Activated CD8-positive, alpha-beta memory T cell treated with anti-CD3 and anti-CD28 coated beads for 1 hour (primary cell): ENCODE measurements at places on chromosomes 12 and 14.

- DNase-seq, result no peak
These were observed 26.9 kb downstream of the DAAM1 start for GRCh38 chr14:59215322-59215721.

DNA sequence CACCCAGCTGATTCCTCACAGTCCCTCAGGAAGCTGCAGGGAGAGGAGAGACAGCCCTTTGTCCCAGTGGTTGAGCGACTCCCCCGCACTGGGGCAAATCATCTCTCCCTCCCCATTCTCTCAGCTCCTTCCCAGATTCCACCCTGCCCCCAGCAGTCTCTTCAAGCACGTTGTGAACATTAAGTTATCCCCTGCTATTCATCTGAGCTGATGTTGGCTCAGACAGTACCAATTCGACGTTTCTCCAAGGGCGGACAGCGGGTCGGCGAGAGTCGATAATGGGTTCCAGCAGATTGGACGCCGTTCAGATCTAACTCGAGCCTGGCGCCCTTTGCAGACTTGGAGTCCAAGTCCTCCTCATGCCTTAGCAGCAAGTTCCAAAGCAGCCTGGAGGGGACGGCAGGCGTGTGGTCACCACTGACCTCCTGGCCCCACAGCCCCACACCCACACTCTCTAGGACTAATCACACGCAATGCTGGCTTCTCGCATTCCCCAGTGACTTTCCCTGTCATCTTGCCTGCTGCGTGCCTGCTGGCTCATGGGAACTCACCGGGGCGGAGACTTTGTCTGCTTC, 245.9 kb downstream of the CHST11 start:
- DNase-seq, result no peak

- DNase-seq, result no peak
These were observed 233.8 kb downstream of the CACNA1C start for GRCh38 chr12:2286461-2287131.

DNA sequence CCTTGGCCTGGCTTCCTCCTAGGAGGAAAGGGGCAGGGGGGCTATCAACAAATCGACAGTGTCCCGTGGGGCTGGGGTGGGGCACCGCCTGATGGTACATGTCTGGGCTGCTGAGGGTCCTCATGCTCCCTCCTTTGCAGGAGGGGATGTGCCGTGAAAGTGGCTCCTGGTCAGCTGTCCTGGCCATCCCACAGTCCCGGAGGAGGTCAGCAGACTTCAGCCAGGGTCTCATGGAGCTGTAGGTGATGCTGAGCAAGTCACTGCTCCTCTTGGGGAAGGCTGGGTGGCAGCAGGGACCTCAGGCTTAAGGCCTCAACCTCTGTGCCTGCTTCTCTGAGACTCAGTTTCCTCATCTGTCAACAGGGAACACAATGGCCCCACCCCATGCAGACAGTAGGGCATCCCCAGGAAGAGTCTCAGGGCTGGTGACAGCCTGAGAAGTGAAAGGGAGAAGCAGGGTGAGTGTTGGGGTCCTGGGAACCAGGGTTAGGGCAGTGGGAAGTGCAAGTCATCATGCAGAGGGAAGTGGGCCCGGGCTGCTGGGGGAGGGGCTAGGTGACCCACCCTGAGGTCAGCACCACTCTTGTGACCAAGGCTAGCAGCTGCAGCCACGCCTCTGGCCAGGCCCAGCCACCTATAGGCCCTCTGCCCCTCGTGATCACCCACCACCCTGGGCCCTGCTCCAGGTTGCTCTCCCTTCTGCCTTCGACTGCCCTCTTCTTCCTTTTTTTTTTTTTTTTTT, 4.4 kb upstream of the TNFAIP2 start:
- DNase-seq, result no peak

GRCh38 chr12:8871068-8871467, 43.2 kb upstream of the PHC1 start:
- DNase-seq, result no peak

GRCh38 chr12:85057370-85057963, 21.3 kb downstream of the LRRIQ1 start:
- no peak for DNase-seq

- no peak for DNase-seq
These were observed 149.2 kb upstream of the FUT8 start for GRCh38 chr14:65263177-65263788.

DNA sequence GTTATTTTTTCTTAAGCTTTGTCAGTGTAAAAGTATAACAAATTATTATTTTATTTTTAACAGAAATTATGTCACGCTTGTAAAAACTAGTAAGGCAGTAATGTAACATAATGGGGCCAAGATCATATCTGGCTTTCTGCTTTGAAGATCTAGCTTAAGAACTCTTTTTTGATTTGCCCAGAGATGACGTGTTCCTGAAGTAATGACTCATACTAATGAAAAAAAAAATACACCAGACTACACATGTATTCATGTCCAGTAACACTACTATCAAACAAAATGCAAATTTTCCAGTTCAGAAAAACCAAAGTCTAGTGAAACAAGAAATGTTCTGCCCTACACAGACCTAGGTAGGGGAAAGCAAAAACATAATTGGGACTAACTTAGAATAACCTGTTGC, 432.2 kb upstream of the ATXN7L3B start:
- no peak for DNase-seq

GRCh38 chr12:75938189-75938588, 93.4 kb downstream of the PHLDA1 start:
- DNase-seq, result no peak

GRCh38 chr12:1533602-1534304, 60.6 kb downstream of the FBXL14 start:
- no peak for DNase-seq

DNA sequence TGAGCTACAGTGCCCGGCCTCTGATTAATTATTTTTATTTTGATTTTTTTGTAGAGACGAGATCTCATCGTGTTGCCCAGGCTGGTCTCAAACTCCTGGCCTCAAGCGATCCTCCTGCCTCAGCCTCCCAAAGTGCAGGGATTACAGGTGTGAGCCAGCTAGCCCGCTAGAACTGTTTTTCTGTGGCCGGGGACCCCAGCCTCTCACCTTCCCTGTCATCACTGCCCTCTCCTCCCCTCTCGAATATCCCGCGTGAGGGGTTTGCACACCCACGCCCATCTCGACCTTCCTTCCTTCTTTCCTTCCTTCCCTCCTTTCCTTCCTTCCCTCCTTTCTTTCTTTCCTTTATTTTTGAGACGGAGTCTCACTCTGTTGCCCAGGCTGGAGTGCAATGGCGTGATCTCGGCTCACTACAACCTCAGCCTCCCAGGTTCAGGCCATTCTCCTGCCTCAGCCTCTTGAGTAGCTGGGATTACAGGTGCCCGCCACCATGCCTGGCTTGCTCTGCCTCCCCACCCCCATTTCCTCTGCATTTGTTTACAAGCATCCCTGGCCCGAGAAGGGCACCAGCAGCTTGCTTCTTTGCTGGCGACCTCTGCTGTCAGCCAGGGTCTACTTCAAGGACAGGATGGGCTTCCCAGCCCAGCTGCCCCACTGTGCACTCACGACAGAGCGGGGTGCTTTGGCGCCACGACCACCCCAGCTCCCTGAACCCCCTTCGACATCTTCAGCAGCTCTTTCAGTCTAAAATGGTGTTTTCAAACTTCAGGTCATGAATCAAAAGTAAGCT, 4.3 kb upstream of the TRAF3 start:
- no peak for DNase-seq

- no peak for DNase-seq
These were observed 77.7 kb downstream of the FLRT2 start for GRCh38 chr14:85607651-85608081.

DNA sequence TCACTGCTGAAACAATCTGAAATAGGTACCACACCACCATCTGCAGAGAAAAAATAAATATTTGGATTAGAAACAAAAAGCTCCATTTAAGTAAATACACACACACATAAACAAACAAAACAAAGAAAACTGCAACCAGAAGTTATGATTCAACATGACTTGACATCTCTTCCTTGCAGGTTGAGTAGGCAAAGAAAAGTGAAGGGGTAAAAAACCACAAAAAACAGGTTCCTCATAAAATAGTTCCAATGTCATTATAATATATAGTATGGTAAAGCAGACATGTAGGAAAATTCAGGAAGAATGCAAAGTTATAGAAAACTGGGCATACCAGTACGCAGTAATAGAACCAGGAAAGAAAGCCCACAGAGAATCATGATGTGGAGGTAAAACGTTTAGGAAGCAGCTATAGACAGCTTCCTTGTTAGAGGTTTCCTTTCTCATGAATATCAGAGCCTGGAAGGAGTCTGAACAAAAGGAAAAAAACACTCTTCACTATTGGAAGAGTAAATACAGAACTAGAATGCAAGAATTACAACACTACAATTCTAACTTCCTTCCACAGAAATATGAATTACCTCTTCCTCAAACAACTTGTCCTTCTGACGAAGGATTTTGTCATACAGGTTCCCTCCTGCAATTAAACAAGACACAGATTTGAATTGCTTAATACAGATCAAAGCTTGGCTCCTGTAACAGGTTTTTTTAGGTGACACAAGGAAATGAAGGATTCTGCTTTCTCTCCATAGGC, 6.1 kb downstream of the NEK9 start:
- no peak for DNase-seq

GRCh38 chr12:98492580-98493140, 22.7 kb upstream of the TMPO start:
- no peak for DNase-seq

GRCh38 chr12:62862259-62862881, 72.6 kb downstream of the PPM1H start:
- DNase-seq, result no peak

- DNase-seq, result no peak
These were observed 68.9 kb downstream of the KDM2B start for GRCh38 chr12:121511916-121512315.

DNA sequence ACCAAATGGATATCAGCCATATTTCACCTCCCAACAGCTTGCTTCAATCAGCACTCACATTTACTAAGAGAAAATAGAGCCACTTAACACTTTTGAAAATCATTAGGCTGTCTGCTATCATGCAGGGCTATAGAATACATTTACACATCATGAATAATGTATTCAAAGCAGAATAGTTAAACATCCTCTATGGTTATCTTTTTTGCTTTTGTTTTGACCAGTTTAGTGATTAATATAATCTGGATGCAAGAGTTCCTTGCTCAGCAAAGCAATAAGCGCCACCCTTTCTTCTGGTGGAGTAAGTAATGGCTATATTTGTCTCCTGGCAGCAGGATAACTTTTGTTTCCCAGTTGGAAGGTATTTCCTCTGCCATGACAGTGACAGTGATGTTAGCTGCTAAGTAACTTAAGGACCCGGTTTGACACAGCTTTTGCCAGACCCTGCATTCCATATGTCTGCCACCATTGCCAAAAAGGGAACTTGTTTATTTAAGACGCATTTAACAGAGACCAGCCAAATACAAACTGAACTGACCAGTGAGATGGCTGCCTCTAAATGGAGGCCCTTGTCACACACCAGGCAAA, 70.3 kb upstream of the NR2C1 start:
- DNase-seq, result no peak

GRCh38 chr14:60420050-60420449, 65.8 kb downstream of the C14orf39 start:
- no peak for DNase-seq

DNA sequence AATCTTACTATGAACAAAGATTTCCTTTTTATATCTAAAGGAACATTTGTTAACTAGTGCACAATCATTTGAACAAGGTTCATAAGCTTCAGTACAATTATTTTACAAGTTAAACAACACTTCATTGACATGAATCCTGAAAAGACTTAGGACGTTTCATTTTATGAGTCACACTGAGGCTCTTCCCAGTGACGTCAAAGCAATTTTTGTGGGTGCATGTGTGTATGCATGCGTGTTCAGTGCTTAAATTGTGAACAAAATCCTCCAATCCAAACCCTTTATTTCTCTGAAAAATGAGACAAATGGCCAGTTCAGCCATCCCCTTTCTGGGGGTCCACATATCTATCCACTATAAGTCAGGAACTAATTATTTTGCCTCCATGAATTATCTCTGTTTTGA, 2.9 kb downstream of the LMNTD1 start:
- DNase-seq, result no peak

GRCh38 chr14:59254146-59254910, 65.9 kb downstream of the DAAM1 start:
- DNase-seq, result no peak

DNA sequence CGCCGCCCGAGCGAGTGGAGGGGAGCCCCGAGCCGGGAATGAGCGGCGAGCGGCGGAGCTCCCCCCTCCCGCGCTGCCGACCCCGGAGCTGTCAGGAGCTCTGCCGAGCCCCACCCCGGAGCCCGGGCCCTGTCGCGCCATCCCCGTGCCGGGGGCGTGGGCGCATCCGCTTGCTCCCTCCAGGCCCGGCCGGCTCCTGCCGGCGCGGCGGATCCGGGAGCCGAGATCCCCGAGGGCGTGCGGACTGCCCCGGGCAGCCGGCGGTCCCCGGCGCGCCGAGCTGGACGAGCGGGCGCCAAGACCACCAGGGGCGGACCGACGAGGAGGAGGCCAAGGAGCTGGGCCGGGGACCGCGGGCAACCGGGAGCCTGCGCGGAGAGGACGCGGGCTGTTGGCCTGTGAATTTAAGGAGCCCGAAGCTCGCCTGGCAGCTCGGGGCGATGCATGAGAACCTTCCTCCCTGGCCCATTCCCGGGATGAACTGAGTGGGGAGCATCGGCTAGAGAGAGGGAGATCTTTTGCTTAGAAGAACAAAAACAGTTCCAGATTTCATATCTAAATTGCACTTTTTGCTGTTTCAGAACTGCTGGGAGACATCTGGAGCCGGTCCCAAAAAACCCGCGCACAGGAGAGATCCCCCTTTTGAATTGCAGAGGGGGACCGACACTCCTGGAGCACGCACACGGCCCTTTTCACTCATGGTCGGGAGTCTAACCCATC, 2.0 kb downstream of the PTHLH start:
- no peak for DNase-seq

DNA sequence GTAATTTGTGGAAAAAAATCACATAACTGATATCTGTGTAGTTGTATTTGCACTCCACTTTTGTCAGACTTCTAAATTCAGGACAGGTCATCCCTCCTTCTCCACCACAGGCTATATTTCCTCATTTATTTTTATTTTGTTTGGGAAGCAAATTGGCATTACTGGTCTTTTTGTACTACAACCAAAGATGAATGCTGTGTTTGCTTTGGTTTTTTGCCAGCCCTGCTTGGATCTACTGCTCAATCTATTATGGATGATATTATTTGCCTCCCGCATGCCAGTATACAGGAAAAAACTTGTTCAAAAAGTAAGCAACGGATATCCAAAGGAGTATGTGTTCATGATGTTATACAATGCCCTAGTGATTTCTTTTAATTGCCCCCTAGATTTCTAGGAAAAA, 948.8 kb downstream of the TRHDE start:
- DNase-seq, result no peak

- no peak for DNase-seq
These were observed 62.2 kb downstream of the SOX5 start for GRCh38 chr12:23887055-23887835.
